Ovary (tissue), 10 donors: ENCODE measurements at places on chromosomes 6 and 20. TPM values are rescaled to one million over a fixed set of nuclear protein-coding genes. Genes with fewer than 3 reads are reported as not detected.

DNA sequence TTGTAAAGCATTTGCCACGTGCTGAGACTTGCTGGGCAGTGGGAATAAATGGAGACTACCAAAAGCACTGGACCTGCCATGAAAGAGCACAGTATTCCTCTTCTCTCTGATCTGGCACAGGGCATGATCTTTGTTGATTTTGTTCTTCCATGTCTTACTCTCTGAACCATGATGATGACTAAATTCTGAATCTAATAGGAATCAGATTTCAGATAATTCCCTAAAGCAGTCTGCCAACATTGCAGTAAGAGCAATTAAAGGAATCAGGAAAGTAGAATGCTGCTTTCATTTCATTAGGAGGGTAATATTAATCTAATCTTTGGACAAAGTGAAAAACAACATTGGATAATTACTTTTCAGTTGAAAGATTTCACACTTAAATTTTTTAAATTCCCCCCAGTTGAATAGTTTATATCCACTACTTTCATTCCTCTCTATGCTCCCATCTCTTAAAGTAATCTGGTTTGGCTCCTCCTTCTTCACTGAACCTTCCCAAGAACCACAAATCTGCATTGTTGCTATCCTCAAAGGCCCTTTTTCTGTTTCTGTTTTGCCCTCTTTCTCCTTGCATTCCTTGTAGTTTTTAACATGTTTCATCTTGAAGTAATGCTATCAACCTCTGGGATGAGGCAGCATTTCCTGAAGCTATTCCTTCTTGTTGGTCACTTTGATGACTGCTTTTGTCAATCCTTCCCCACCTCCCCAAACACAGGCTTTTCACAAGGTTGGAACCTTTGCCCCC is 243.2 kb upstream of the TENT5A start:
- no peaks in the 10 kb centered on the region for H3K4me1 ChIP-seq
- no peak for DNase-seq
- no peak overlapping the region for H3K4me3 ChIP-seq
- no peaks in the 10 kb centered on the region for H3K36me3 ChIP-seq
- H3K27me3 ChIP-seq, result no peaks in the 10 kb centered on the region
- no peak overlapping the region for H3K27ac ChIP-seq

DNA sequence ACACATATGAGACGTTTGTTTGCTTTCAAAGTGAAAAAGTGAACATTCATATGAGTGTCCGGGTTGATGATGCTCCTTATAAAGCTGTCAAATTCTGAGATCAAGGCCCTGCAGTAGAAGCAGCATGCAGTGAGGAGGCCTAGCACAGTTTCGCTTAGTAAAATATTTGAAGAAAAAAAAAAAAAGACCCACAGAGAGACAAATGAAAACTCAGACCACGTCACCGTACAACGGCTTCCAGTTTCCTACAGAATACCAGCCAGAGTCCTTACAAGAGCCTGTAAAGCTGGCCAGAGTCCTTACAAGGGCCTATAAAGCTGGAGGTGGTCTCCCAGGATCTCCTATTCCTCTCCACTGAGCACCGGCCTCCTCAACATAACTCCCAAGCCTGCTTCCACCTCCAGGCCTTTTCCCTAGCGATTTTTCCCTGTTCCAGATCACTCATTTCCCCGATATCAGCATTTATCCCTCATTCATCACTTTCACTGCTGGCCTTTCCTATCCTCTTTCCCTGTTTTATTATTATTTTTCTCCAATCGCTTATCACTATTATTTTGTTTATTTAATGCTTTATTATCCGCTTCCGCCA is 1.5 kb upstream of the HMGN4 start:
- H3K27ac ChIP-seq, result peak overlapping the region; percentile 83
- H3K36me3 ChIP-seq, result no peaks in the 10 kb centered on the region
- DNase-seq, result peak; percentile 53
- H3K4me1 ChIP-seq, result peaks cover 4% of the 10 kb centered on the region

The FHL5 gene
- total RNA-seq, result 6.8 TPM

The SIRPD gene
- not detected for total RNA-seq

The WFDC12 gene
- not detected for total RNA-seq

The HTR1B gene
- not detected for total RNA-seq

The TRIM40 gene
- total RNA-seq, result not detected
